ENCODE measurements at places on chromosomes 7 and 10.
A peak's percentile ranks its signal among the peaks of the same experiment; 100 is the strongest.

DNA sequence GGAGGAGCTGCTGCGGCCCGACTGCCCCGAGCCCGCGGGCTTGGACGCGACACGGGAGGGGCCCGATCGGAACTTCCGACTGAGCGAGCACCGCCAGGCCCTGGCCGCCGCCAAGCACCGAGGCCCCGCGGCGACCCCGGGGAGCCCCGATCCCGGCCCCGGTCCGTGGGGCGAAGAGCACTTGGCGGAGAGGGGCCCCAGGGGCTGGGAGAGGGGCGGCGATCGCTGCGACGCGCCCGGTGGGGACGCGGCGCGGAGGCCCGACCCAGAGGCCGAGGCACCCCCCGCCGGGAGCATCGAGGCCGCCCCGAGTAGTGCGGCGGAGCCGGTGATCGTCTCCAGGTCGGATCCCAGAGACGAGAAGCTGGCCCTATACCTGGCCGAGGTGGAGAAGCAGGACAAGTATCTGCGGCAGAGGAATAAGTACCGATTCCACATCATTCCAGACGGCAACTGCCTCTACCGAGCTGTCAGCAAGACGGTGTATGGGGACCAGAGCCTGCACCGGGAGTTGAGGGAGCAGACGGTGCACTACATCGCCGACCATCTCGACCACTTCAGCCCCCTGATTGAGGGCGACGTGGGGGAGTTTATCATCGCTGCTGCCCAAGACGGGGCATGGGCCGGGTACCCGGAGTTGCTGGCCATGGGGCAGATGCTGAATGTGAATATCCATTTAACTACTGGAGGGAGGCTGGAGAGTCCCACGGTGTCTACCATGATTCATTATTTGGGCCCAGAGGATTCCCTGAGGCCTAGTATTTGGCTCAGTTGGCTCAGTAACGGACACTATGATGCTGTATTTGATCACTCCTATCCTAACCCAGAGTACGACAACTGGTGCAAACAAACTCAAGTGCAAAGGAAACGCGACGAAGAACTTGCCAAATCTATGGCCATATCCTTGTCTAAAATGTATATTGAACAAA, 1.4 kb downstream of the OTUD1 start:
- peak; percentile 62 for DNase-seq

DNA sequence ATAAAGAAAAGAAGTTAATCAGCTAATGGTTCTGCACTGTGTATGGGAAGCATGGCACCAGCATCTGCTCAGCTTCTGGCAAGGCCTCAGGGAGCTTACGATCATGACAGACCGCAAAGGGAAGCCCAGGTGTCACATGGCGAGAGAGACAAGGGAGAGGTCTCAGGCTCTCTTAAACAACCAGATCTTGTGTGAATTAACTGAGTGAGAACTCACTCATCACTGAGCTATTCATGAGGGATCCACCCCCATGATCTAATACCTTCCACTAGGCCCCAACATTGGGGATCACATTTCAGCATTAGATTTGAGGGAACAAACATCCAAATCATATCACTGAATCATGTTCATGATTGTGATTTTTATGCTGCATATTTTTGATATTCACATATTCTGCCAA, 5.8 kb downstream of the USP54 start:
- DNase-seq = no peak

DNA sequence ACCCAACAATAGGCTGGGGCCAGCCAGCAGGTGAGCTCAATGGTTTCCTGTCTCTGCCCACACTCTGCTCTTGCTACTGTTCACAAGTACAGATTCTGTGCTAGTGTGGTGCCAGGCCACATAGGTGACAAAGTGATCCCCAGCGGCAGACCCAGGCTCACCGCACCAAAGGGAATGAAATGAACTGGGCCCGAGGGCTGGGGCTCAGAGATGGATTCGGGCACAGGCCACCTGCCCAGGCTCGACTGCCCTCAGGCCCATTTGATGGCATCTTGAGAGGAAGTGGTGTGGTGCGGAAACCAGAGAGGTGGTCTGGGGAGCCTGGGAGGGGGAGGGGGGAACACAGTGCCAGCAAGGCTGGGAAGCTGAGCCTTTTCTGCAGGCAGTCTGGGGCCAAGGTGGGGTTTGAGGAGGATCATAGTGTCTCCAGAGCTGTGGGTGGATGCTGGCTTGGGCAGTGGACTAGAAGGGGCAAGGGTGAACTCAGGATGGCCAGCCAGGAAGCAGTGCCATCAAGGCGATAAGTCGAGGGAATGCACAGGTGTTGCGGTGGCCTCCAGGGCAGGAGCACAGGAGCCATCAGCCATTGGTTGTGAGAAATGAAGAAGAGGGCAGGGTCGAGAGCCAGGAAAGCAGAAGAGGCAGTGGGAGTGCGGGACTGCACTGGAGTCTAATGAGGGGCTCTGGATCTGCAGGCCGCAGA, 85.2 kb downstream of the ARHGAP22 start:
- peak; percentile 48 for DNase-seq

DNA sequence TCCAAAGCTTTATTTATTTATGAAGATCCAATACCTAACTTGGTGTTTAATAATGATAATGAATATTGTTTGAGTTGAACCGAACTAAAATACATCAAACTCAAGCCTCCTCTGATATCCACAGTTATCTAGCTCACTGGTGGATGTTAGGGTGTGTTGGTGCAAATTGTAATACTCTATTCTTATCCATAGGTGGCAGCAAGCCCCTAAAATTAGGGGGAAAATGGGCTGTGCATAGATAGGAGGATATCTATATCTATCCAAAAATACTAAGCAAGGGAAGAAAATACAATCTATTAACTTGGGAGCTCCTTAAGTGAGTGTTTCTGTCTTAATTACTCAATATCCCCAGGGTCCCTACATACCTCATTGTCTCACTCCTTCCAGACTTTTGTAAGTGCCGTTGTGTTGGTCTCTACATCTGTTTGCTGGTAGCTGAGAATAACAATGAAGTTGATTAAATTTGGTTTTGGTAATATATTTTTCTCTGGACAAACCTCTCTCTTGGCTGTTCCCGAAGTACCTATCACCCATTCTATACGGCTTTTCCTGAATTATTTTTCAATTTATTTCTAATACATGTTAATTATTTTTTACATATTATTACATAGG, 55.0 kb upstream of the VWDE start:
- DNase-seq = no peak

GRCh38 chr10:50991456-50992355, 82.6 kb upstream of the PRKG1 start:
- DNase-seq = peak; percentile 70

GRCh38 chr7:124718032-124718766, 47.4 kb downstream of the GPR37 start:
- DNase-seq = no peak

- no peak for DNase-seq
Measured at GRCh38 chr10:10551596-10552301, 465.9 kb upstream of the CELF2 start.

- DNase-seq = no peak
Measured at GRCh38 chr10:60234551-60234950, 155.1 kb downstream of the ANK3 start.

GRCh38 chr10:88553116-88553752, 29.9 kb downstream of the RNLS start:
- DNase-seq = no peak

GRCh38 chr10:5465976-5466450, 33.4 kb downstream of the CALML5 start:
- no peak for DNase-seq

- DNase-seq = no peak
Measured at GRCh38 chr7:130880668-130881067, 146.7 kb upstream of the KLF14 start.

Measured in sciatic nerve (tissue), 2 donors.